ENCODE measurements at places on chromosomes 13 and 19.

- DNase-seq: no peak
These were observed 13.3 kb downstream of the KCNC3 start for GRCh38 chr19:50315773-50316448.

- peak; percentile 42 for DNase-seq
These were observed 193.6 kb downstream of the RAP2A start for GRCh38 chr13:97627566-97627965.

GRCh38 chr13:20482275-20482761, 43.3 kb downstream of the CRYL1 start:
- DNase-seq: no peak

GRCh38 chr19:55383279-55384130, 587 bp downstream of the TMEM238 start:
- DNase-seq: no peak

DNA sequence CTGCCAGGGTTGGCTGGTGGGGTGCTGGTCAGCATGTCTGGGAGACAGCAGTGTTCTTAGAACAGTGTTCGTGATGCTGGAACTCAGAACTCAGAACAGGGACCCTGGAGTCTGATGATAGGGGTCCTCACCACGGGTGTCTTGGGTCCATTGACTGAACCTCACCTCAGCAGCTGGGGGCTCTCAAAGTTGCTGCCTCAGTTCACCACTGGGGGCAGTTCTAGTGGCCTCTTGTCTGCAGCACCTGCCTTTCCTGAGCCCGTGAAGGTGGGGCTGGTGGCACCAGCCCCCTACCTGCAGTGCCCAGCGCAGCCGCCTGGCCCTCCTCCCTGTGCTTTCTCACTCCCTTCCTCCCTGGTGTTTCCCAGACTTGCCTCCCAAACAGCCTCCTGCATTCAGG, 28.5 kb downstream of the SAFB start:
- no peak for DNase-seq

DNA sequence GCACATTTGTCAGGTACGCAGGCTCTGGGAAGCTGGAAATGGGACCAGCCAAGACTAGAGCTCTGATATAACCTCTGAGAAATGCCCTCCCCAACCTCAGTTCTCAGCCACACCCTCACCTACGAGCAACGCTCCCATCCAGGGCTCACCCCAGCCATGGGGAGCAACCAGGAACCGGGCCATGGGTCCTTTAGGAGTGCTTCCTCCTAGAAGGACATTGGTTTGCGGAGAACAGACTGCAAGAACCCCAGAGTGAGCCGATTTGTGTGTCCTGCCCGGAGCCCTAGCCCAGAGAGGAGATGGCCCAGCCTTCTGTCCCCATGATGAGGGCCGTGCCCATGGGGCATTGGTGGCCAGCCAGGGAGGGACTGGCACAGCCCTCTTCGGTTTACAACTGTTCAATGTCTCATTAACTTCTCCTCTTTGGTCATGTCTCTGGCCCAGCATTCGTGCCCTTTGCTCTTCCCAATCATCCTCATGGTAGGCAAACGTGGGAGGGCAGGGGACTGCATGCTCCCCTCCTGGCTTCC, 32.9 kb upstream of the IGSF23 start:
- DNase-seq: no peak

DNA sequence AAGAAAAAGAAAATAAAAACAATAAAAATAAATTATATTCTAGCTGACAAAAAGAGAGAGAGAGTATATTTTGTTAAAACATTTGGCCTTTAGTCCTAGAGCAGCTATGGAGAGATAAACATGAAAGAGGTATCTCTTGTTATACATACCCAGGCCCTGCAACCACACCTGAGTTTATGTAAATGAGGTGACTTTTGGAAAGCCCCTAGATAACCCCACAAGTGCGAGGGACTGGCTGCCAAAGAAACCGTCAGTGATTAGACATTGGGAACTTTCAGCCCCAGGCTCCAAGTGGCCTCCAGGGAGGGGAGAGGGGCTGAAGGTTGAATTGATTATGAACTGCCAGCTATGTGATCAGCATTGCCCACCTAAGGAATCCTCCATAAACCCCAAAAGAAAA, 2.1 kb upstream of the NLRP7 start:
- DNase-seq: no peak

DNA sequence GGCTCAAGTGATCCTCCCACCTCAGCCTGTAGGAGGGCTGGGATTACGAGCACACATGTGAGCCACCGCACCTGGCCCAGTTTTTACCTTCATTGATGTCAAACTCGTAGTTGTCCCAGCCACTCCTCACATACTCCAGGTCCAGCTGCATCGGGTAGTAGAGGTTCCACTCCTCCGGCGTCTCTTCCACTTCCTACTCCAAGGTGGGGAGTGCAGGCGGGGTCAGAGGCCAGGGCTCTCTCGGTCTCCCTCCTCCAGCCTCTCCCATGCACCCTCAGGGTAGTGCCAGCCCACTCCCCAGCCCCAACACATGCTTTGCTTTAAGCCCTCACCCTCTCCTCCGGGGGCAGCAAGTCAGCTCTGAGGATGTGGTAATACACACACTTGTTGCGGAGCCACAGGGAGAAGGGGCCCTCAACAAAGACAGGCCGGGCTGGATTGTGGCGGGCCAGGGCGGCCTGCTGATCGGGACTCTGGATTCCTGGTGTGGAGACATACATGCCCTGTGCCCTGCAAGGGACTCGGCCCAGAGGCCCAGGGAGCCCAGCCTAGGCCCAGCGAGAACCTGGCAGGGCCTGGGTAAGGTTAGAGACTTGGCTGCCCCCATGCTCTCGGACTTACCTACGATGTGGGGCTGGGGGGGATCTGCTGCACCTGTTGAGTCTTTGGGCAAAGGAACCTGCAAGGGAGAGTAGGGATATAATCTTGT, 1.9 kb upstream of the ZNF653 start:
- DNase-seq: no peak

DNA sequence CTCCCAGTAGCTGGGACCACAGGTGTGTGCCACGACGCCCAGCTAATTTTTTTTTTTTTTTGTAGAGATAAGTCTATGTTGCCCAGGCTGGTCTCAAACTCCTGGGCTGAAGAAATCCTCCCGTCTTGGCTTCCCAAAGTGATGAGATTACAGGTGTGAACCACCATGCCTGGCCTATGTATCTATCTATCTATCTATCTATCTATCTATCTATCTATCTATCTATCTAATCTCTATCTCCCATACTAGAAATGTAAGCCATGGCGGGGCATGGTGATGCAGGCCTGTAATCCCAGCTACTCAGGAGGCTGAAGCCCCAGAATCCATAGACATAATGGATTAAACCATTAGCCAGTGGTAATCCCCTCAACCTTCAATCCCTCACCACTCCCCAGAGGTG, 6.5 kb upstream of the SERTAD3 start:
- DNase-seq: no peak

DNA sequence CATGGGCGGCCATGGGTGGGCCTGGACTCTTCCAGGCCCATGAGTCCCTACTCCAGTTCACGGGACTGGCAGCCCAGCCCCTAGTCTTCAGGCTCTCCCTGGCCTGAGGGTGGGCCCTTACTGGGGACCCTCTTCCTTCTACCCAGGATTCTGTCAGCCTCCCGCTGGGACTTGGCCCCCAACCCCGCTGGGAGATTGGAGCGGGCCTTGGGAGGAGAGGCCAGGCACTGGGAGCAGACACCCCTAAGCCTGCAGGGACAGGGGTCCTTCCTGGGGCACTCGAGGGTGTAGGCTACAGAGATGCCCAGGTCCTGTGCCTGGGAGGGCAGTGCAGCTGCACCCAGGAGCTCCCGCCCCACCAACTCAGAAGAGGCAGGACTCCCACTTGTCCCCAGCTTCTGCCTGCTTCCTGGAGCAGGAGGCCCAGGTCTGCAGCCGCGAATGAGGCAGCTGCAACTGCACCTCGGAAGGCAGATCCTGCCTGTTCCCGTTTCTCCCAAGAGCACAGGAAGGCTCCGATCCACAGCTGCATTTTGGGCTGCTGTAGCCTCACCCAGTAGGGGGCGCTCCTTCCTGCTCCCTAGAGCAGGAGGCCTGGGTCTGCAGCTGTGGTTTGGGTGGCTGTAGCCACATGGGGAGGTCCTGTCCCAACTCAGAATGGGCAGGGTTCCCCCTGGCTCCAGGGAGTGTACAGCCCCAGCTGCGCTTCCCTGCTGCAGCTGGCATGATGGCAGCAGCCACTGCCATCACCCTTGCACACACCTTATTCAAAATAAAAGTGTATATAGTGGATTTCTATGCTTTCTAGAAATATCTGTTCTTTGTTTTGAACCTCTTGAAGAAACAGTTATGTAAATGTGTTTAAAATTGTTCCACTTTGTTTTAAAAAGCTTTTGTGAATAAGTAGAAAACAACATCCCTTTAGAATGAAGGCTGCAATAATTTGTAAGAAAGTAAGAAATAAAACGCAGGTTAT, 46.8 kb downstream of the TEX26 start:
- DNase-seq: no peak

DNA sequence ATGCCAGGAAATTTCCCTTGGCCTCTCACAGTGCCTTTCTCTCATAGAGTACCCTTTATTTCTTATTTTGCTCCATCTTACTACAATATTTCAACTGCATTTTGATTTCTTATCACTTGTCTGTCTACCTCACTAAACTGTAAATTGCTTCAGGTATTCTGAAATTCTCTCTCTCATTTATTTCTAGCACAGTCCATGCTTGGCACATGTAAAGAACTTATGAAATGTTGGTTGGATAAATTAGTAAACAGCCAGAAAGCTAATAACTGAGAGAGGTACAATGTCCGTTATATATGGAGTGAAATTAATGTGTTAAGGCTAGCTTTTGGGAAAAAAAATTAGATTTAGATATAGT, 138.3 kb upstream of the RFC3 start:
- DNase-seq: no peak

DNA sequence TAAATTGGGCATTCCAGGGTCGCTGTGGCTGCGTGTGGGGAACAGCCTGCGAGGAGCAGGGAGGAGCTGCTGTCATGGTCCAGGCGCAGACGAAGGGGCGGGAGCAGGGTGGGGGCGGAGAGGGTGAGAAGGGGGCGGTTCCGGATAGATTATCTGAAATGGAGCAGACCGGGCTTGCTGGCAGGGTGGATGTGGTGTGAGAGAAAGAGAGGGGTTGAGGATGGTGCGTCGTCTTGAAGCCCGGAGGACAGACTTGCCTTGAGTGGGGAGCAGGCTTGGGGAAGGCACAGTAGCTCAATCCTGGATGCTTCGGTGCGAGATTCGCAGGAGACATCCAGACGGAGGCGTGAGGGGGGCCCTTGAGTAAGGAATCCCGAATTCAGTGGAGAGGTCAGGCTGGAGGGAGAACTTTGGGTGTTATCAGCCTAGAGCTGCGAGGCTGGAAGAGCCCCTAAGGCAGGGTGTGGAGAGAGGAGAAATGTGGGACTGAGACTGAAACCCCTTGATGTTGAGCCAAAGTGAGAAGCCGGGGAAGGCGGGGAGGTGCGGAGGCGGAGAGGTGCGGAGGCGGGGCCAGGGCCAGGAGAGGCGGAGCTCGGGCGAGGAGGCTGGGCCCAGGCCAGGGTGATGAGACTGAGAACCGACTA, 40.6 kb downstream of the DPF1 start:
- DNase-seq: peak; percentile 26

DNA sequence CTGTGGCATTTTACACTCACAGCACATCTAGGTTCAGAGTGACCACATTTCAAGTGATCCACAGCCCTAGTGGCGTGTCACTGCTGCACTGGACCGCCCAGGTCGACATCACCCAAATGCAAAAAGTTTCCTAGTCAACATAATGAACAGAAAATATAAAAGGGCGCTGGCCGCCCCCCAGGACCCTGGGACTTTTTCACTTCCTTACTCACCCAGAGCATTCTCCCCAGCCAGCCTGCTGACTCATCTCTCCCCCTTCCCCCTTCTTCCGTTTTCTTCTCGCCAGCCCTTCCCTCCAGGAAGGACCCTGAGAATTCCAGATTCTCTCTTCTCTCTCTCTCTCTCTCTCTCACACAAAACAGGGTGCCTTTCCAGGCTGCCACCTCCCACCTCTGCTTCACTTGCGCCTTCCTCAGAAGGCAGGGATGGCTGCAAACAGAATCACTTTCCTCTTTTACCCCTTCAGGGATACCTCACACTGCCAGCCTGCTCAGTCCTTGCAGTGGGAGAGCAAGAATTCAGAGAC, 21.0 kb upstream of the GRWD1 start:
- DNase-seq: no peak

DNA sequence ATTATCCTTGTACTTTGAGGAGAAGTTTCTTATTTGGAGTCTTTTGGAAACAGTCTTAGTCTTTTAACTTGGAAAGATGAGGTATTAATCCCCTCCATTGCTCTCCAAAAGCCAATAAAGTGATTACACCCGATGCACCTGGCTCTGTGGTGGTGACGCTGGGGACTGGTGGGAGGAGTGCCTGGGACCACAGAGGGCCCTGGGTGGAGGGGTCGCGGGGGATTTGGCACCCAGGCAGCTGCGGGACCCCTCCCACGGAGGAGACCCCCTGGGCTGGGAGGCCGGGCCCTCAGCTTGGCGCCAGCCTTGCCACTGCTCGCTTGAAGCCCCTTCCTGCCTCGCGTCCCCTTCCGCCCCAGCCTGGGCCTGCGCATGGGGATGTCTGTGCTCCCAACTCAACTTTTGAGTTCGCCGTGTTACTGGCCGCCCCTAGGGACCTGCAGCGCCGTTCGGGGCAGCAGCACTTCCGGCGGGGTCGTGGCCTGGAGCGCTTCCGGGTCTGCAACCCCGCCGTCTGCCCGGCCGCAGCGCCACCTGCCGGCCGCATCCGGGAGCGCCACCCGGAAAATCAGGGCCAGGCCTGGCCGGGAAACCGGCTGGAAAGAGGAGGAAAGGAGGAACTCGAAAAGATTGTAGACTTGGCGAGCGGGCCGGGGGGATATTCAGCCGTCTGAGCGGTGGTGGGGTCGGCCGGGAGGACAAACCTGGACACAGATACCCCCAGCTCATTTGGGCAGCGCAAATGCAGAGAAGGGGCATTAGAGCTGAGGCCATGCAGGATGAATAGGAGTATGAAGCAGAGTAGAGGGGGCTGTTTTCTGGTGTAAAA, 8.4 kb downstream of the PEAK3 start:
- no peak for DNase-seq

- DNase-seq: no peak
These were observed 1235.3 kb upstream of the ATXN8OS start for GRCh38 chr13:68872338-68872737.

DNA sequence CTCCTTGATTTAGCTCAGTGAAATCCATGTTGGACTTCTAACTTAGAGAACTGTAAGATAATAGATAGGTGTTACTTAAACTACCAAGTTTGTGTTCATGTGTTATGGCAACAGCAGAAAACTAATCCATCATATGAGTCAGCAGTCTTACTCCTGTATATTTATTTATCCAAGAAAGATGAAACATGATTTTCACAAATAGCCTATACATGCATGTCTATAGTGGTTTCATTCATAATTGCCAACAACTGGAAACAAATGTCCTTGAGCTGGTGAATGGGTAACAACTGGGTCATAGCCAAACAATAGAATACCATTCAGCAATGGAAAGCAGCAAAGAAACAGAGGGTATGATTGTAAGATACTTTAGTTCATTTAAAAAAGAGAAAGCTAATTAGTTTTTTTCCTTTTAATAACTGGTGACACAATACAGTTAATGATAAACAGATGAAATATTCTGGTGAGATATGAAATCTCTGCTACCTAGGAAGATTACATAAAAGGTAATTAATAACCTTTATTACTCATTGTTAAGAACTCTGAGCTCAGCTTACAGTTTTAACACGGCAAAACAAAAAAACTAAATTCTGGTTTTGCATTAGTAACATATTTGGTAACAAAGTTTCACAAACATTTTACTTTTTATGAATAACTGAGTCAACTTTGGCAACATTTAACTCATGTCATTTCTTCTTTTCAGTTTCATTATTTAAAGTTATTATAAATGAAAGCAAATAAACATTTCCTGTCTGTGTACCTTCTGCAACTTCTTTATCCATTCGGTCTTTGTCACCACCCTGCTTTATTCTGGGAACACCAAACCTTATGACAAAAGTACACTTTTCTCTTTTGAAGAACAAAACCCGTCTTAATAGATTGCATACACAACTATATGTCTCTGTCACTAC, 181.3 kb downstream of the LIG4 start:
- DNase-seq: no peak
